ENCODE measurements at places on chromosomes 1 and 21.

DNA sequence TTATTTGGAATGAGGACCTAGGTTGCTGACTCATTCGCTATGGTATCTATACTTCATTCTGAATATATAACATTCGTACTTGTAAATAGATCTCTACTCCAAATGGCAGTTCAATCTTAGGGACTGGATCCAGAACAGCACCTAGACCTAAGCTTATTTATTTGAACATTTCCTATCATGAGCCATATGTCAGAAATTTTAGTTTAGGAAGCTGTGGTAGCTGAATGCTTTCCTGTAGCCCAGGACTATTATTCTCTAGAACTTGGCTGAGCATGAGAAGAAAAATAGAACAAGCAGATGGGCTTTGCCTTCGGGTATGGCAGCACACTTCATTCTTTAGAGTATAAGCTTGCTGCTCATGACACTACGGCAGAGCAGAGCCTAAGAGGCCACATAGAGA, 1114.4 kb upstream of the B3GALT2 start:
- DNase-seq = no peak

DNA sequence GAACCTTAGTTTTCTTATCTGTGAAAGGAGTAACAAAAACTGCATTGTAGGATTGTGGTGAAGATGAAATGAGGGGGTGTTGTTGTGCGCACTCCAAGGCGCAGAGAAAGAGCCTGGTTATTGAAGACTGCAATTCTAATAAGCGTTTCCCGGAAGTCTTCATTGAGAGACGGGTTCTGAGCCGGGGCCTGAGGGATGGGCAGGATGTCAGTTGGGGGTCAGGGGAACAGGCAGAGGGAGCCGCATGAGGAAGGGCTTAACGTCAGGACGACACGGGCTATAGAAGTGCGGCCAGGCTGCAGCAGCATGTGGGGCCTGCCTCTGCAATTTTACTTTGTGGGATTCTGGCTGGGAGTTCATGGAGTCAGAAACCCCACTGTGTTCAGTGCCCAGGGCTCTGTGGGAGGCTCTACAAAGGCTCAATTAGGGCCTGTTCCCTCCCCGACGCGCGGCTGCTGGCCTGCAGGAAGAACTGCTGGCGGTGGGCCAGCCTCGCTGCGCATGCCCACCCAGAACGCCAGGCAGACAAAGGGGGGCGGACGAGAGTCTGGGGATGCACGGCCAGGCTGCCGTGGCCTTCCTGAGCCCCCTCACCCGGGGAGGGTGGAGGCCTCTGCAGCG, 20.7 kb downstream of the TRIM62 start:
- peak; percentile 78 for DNase-seq

DNA sequence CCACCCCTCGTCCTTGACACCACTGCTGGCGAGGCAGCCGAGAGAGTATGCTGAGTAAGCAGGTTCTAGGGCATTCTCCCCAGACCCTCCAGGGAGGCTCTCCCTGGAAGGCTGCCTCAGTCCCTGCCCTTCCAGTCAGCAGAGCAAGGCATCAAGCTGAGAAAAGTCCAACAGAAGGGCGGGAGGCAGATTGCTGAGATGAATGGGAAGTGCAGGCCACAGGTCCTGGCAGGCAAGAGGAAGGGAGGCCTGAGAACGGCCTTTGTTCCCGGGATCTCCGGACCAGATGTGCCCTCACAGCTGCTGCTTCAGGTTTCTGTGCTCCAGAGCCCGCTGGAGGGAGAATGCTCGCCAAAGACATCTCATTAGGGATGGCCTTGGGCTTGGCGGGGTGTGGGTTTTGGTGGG, 270.0 kb upstream of the VAMP3 start:
- DNase-seq = no peak

DNA sequence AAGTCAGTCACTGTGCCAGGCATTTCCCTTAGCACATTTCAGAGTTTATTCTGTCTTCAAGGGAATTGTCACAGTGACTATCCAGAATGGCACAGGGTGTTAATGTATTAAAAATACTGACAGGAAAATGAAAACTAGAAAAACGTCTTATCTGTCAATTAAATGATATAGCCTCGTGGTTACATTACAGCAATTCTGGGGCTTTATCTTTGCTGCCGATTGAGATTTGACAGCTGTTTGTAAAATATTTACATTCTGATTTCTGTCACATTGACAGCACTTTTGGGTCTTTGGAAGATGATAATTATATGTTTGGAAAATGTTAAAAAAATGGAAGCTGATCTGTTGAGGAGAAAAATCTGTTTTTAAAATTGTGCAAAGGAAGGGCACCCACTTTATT, 250.0 kb downstream of the CHRM3 start:
- no peak for DNase-seq

DNA sequence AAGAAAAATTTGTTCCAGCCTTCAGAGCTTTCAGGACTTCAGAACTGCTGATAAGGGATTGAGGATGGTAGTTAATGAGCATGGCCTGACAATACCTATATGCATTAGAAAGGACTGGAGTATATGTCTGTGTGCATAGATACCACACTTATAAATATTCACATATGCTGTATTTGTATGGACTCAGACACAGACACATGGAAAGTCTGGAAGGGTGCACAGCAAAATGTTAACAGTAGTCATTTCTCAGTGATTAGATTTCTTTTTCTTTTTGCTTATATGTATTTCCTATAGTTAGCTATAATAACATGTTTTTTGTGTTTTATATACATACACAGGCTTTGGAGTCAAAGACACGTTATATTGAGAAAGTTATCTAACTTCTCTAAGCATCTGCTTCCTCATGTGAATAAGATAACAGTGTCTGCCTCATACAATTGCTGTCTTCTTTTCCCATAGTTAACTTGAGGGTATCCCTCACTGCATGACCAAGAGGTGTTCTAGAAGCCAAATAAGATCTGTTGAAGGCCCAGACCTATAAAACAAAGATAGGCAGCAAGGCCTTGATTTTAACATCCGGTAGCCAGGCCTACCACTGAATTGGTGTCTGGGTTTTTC, 31.3 kb downstream of the INPP5B start:
- DNase-seq = no peak

DNA sequence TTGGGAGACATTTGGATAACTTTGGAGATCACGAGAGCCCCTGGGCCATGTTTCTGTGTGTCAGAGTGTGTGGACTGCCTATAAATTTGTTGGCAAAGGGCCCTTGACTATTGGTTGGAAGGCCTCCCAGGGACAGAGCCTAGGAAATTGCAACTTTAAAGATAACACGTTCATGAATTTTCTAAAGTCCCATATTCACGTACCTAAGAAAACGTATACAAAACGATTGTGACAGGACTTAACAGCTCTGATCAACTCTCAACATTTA, 55.8 kb downstream of the DOP1B start:
- DNase-seq = no peak

DNA sequence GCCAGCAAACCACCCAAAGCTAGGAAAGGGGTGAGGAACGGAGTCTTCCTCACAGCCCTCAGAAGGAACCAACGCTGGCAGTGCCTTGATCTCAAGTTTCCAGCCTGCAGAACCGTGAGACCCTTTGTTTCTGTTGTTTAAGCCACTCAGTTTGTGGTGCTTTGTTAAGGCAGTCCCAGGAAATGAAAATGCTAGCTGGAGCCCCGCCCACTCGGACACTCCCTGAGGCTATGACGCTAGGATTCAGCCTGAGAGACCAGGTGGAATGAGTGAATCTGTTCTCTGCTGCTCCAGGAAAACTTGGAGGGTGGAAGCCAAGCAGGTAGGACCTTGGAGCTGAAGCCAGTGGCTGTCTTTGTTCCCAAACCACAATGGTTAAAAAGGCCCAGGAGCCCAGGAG, 196.5 kb upstream of the POU3F1 start:
- DNase-seq = no peak

DNA sequence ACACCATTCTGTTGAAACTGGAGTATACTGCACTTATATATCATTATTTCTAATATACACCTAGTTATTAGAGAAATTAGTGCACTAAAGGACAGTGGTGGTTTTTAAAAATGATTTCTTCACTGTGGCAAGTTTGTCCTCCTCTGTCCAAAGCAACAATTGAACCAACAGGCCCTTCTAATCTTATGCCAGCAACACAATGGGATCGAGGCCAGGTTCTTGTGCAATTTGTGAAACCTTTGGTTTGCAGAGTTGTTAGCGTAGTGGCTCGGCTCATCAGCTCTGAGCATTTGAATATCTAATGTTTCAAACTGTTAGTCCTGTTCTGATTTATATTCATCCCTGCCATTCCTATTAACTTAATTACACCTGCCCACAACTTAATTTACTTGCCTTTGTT, 9.9 kb upstream of the LRRC39 start:
- DNase-seq = no peak

GRCh38 chr1:205246351-205247119, 18.8 kb downstream of the TMCC2 start:
- DNase-seq = no peak

- DNase-seq = no peak
Measured at GRCh38 chr21:42746593-42747275, 93.3 kb downstream of the PDE9A start.
